Stimulated activated CD8-positive, alpha-beta memory T cell treated with anti-CD3 and anti-CD28 coated beads, Interleukin-7, amount 100 ng/mL, for 48 hours (primary cell): ENCODE measurements at places on chromosomes 12 and 14.
A peak's percentile ranks its signal among the peaks of the same experiment; 100 is the strongest.

DNA sequence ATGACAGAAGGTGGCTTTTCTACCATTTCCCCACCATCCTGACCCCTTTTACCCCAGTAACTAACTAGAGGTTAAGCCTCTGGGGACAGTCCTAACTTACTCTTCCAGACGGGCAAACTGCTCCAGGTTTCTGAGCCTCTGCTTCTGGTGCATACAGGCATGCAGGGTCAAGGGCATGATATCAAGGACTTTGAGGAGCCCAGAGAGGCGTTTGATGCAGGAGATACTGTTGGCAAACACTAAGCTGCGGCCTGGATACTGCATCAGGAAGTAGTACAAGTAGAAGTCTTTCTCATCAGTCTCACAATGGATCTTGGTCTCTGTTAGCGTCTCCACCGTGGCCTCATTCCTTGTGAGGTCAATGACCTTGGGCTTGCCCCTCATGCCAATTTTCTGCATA lies 21.0 kb downstream of the DDX24 start:
- DNase-seq, result no peak

GRCh38 chr12:120007272-120007671 lies 18.2 kb downstream of the BICDL1 start:
- DNase-seq, result peak; percentile 75

- no peak for DNase-seq
Measured at GRCh38 chr12:132602572-132603239, 7.7 kb downstream of the LRCOL1 start.

- no peak for DNase-seq
Measured at GRCh38 chr12:100069795-100070194, 72.9 kb downstream of the BLTP3B start.

GRCh38 chr14:67704484-67705089 lies 2.9 kb downstream of the RDH12 start:
- DNase-seq, result no peak

- no peak for DNase-seq
Measured at GRCh38 chr12:126883697-126884096, 1383.3 kb upstream of the TMEM132C start.

- no peak for DNase-seq
Measured at GRCh38 chr12:105721051-105721825, 390.7 kb downstream of the C12orf75 start.

GRCh38 chr14:57573173-57573572 lies 79.5 kb upstream of the CCDC198 start:
- DNase-seq, result no peak

- DNase-seq, result no peak
Measured at GRCh38 chr12:58731096-58731495, 189.2 kb downstream of the LRIG3 start.

DNA sequence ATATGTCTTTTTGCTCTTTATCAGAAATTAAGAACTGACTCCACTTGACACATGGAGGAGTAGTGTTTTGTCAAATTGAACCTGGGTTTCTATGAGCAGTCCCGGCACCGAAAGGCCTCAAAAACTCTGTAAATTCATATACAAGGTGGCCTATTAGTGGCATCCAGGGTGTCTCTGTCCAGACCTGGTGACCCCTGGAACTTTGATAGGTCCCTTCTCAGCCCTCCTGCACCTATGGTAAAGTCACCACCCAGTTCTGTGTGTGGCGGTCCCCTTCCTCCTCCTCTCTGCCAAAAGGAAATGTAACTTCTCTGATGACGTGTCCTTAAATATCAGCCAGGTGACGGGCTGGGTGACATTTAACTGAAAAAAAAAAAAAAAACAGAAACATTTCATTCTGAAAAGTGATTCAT lies 204.0 kb upstream of the FOXN3 start:
- no peak for DNase-seq

DNA sequence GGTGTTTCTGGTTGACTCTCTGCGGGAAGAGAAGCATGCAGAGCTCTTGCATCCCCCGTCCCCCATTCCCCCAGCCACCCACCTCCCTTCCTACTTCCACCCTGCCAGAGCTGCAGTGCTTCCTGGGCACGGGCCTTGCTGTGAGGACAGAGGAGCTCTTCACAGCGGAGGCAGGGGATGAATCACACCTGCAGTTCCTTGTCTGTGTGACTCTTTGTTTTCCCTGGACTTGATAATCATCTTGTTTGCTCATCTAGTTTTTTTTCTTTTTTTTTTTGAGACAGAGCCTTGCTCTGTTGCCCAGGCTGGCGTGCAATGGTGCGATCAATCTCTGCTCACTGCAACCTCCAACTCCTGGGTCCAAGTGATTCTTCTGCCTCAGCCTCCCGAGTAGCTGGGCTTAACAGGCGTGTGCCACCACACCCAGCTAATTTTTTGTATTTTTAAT lies 27.8 kb downstream of the ANKRD9 start:
- no peak for DNase-seq
